ENCODE measurements at places on chromosomes 2 and 18.

- DNase-seq, result peak; percentile 13
Measured at GRCh38 chr18:74652392-74652988, 54.8 kb downstream of the ZNF407 start.

DNA sequence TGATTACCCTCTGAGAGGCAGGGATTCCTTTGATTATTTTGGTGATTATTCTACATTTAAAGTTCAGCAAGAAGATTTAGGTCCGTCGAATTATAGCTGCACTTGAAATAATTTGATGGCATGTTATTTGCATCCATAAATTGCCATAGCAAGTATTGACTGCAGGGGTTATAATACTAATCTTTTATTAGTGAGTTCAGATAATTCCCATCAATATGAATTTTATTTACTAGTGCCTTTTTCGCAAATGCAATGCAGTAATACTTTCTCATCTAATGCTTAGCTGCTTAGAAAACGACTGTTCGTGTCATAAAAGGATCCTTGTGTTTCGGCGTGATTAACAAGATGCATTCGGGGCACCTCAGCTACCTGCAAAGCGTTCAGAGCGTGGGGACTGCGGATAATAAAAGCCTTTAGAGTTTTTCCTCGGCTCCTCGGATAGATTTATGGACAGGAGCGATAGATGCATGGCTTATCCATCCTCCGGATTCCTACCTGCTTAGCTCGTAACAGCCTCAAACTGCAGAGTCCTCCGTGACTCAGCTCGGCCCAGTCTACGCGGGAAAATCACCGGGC, 2.5 kb upstream of the GBX2 start:
- no peak for DNase-seq

DNA sequence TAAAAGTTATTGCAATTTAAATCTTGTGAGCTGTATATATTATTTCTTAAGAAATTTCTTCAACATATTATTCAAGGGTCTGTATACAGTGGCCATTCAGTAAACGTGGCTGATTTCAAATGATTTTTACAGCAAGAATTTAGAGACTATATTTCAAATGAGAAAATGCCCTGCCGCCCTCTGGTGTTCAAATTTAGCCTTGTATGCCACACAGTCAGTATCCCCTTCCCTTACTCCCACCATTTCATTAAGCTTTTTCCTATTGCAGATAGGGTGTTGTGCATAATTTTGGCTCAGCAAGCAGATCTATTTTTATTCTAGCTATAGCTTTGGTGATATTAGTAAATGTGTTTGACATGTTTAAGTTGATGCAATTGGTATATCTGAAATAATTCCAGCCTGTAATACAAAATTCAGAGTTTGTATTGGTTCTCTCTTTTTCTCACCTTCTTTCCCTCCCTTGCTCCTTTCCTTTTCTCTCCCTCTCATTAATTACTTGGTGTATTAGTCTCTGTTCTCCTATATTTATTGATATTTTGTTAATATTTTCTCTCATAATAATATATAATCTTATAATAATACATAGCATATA, 22.8 kb upstream of the SCN7A start:
- DNase-seq, result peak; percentile 57

- DNase-seq, result no peak
Measured at GRCh38 chr2:138720035-138720838, 60.0 kb downstream of the NXPH2 start.

DNA sequence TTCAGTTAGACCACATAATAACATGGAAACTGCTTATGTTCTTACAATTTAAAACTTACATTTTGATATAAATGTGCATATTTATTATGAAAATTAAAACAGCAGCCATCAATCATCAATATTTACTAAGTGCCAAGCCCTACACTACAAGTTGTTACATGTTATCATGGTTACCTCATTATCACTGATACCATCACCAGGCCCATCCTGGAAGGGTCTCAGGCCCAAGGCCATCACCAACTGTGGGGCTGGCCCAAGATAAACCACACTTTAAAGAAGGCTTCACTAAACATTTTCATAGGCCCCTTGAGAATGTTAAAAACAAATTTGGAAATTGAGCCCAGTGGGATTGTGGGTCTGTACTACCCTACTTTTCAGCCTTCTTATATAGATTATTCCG, 6.4 kb downstream of the ITSN2 start:
- no peak for DNase-seq

All from left lung (tissue), 14 donors.